ENCODE measurements at places on chromosomes 12 and 14.

DNA sequence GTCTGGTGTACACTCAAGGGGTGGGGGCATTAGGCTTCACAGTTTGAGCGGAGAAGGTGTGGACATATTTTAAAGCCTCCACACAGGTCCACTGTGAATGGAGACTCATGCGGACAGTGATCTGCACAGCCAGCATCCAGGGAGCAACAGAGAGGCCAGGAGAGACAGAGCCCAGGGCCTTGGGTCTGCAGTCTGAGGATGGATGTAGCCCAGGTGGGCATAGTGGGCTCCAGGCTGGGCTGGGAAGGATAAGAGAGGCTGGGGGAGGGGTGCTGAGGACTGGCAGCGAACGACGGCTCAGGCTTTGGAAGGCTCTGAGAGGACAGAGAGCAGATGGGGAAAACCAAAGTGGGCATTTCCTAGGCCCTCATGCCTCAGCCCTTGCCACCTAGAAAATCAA is 128.8 kb downstream of the PAPOLA start:
- DNase-seq: peak; percentile 29

GRCh38 chr12:66187821-66188220 is 1.2 kb upstream of the IRAK3 start:
- no peak for DNase-seq

DNA sequence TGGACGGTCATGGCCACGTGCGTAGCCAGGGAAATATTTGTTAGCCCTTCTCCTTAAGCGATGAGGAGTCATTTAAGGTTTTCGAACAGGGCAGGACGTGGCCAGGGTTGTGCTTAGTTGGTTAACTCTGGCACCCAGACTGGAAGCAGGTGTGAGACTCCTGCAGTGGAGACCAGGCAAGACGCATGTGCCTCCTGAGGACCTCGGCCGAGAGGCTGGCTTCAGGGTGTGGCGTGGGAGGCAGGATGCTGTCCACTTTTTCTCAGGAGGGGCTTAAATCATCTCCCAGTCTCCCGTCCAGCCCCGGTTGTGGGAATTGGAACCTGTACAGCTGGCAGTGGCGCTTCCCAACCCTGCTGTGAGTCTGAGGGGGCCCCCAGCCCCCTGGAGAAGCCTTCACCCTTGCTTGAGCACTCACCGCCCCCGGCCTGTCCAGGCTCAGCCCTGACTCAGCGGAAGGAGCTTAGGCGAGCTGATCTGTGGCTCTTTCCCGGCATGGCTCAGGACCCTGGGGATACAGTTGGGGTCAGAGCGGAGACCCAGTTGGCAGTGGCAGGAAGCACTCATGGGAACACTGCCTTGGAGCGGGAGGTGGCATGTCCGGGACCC is 46.3 kb upstream of the TSPAN9 start:
- no peak for DNase-seq

DNA sequence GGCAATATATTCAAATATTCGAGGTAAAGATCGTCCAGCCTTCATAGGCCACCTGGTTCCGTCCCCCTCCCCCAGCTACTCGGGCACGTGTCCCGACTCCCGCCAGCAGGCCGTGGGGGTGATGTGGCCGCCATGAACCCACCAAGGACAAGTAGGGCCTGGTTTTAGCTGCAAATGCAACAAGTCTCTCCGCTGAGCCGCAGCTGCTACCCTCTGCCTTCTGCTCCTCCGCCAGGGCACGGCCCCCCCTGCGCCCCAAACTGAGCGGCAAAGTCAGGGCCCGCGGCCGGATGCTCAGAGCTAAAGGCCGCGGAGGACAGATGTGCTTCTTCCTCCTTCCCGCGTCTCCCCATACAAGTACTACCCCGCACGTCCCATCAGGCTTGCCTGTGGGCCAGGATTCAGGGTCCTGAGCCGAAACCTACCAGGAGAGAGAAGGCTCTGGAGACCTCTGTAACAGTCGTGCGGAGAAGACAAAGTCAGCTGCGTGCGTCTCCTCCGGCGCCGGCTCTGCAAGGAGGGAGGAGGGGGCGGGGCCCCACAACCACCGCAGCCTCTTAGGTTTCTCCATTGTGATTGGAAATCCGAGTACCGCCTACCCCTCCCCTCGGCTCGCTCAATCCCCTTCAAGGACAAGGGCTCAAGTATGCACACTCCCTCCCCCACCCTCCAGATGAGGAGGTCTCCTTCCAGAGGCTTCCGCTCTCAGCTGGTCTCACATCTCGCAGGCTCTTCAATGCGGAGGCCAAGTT is at the start of gene LDHB:
Gene LDHB (minus strand): TSS at position 517 of the 752 bp plus-strand sequence. CDS start 3,171 bp downstream, outside the sequence.
- peak; percentile 98 for DNase-seq

DNA sequence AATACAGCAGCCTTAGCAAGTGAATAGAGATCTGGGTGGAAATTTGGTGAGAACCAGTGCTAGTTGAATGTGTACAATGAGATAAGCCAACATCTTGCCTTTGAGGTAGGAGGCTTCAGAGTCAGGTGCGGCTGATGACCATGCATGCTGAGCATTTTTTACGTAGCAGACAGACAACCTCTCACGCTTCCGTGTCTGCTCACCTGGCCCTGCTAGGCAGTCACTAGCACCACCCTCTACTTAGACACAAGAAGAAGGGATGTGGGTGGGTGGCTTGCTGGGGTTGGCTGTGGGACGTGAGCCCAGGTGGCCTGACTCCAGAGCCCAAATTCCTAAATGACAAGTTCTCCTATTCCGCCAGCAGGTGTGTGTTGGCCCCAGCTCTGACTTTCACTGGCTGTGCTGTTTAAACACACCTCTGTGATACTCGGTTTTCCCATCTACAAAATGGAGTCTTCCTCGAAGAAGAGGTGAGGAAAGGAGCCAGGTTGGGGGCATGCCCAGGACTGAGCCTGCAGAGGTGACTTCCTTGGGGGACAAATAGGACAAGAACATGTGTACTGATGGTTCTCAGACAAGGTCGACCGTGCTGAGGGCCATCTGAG is 57.8 kb upstream of the BCL11B start:
- DNase-seq: no peak

- DNase-seq: no peak
Observed at GRCh38 chr14:98114122-98114895, 1157.7 kb downstream of the BCL11B start.

DNA sequence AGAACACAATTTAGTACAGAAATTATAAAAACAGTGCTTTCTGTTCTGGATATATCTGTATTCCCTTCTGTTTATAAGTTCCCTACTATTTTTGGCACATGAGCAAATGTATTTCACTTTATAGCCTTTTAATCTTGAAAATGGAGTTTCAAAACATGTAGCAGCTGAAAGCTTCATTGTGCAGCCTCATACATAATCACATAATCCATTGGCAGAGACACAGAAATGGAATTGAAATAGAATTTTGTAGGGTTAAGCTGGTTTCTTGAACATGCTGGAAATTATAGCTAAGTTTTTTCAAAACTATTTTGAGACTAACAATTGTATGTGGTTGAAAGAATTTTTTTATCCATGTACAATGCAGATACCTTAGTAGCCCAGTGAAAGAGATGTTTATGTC is 614.3 kb upstream of the MDGA2 start:
- no peak for DNase-seq

DNA sequence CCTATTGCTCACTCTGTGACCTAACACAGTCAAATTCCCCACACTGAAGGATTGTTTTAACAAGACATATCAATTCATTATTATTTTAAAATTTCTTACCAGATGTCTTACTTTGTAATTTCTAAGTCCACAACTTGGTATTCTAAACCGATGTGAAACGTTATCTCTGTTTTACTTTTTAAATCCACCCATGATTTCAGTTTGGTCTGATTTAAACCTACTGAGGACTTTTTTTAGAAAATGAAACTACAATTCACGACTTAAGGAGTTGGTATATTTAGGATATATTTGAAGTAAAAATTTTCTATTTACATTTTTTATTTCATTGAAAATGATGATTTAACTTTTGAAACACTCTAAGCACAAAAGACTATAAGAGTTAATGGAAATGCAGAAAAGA is 35.1 kb upstream of the GRIP1 start:
- no peak for DNase-seq

DNA sequence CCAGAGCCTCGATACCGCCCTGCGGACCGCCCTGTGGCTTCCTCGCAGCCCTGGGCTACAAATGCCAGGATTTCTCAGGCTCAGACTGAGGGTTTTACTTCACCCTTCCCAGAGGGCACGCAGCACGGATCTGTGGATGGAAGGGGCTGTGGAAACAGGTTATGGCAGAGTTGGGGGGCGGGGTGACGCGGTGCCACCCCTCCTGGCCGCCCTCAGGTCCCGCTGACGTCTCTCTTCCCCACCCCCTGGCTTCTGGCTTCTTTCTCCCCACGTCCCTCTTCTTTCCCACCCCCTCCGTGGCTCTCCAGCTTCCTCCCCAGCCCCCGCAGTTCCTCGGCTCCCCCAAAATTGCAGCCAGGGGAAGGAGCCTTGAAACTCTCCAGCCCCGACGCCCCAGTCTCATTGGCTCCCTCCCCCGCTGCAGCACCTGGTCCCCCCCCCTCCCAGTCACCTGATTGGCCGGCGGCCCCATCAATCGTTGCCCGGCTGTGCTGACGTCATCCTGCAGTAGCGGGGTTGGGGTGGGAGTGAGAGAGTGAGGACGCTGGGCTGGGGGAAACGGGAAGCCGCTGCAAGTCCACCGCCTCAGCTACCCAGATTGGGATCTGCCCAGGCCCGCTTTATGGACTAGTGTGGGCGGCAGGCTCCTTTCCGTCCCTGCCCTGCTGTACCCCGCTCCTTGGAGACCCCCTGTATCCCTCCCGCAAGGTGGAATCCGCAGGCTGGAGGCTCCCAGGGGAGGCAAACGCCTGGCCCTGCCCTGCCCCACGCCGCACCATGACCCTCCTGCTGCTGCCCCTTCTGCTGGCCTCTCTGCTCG is at the start of gene CLSTN3:
Gene CLSTN3 (plus strand): TSS at position 500 of the 820 bp plus-strand sequence. CDS start 278 bp downstream, at position 778.
- DNase-seq: peak; percentile 96

DNA sequence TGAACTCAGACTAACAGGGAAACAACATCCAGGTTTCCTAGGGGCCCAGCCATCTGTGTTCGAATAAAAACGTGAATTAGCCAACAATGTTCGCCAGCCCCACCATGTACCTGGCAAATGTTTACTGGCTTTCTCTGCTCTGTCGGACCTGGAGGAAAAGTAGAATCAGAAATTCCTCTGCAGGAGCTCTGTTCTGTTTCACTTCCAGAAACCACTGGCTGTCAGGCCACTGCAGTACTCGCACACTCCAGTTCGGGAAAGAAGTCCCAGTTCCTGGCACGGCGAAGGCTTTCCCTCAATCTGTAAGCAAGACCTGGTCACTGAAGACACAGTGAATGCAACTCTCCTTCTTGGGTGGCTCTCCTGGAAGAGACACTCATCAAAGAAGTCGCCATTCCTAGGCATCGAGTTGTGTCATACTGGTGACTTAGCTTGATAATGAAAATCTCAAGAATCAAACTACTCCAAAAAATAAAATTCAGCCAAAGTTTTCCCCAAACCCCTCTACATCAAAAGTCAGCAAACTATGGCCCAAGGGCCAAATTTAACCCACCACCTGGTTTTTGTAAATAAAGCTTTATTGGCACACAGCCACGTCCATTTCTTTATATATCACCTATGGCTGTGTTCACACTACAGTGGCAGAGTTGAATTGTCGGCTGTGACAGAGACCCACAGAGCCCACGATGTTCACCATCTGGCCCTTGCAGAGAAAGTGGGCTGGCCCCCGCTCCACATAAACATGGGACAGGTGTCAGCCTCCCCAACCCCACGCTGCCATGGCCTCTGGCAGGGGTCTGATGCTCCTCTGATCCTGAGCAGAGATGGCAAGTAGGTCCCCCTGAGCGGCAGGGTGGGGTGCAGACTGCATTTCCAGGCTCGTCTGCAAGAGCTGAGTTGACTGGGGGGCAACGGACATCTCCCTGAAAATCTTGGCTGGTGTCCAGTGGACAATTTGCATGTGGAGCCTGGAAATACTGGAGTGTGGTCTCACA is 189.2 kb upstream of the DIO3 start:
- no peak for DNase-seq

GRCh38 chr12:61524851-61525250 is 735.4 kb upstream of the USP15 start:
- no peak for DNase-seq

DNA sequence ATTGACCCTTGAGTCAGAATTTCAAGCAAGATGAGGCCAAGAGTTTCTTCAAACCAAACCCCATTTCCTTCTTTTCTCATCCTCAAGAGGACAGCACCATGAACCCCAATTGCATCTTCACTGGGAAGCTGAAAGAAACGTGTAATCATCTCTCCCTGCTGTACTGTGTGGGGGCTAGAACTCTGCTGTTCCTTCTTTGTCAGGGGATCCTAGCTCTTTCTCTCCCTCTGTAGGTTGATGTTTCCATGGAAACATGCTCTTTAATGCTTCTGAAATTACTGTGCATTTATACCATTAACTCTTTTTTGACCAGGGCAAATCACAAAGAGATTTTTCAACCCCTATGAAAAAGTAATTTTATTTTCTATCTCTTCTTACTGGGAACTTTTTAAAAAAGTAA is 295.1 kb downstream of the GRIN2B start:
- no peak for DNase-seq

DNA sequence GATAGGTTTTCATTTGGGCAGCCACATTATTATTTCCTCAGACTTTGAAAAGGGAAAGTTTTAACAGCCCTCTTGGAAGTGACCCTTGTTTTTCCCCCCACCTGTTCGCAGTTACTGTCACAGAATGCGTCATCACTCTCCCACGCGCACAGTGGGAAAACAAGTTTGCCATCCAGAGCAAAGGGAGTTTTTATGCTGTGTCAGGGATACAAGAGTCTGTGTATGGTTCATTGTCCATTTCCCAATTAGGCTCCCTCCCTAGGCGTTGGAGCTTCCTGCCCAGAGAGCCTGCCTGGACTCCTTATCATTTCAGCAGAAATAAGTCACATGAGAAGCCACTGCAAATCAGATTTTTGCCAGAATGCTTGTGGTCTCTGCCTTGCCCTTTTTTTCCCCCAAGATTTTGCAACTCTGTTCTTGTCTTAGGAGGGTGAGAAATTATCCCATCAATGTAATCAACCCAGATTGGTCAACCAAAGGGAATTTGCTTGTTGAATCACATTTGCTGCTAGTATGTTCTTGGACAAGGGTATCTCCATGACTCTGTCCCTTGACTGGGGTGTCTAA is 104.1 kb downstream of the IGF1 start:
- DNase-seq: no peak

DNA sequence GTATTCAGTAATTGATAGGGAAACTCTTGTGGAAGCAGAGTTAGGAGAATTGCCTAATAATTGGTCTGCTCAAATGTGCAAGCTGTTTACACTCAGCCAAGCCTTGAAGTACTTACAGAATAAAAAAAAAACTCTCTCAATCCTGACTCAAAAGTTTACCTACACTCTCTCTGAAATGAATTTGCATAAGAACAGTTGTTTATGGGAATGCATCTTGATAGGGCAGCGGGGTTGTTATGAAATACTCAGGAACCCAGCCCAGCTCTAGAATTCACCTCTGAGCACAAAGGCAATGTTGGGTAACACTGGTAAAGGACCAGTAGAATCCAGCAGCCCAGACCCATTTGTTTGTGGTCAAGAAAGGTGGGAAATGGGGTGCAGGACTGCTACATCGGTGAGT is 267.0 kb downstream of the CPNE8 start:
- no peak for DNase-seq

GRCh38 chr14:72629534-72629933 is 264.4 kb downstream of the DPF3 start:
- peak; percentile 11 for DNase-seq

DNA sequence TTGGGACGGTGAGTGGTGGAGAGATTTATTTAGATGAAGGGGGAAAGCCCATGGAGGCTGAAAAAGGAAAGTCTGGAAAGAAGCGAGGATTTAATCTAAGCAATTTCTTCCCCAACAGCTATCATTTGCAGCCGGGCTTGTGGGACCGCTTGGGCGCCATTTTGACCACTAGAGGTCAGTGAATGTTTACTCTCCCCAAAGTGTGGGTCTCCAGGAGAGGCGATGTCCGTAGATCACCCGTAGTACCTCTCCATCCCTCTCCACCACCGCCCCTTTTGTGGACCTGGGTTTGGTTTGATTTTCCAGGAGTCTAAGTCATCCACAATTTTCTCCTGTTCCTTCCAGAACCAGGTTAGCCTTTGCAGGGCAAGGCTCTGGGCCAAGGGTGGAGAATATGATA is 91.2 kb upstream of the PARP11 start:
- peak; percentile 77 for DNase-seq
